ENCODE measurements at places on chromosomes 11 and 22. TPM values are rescaled to one million over a fixed set of nuclear protein-coding genes. Genes with fewer than 3 reads are reported as not detected.

BIRC3 gene
- 117 TPM for total RNA-seq

OR8A1 gene
- total RNA-seq: not detected

PAK1 gene
- total RNA-seq: 13.1 TPM

ZBTB16 gene
- total RNA-seq: 20.7 TPM

UBASH3B gene
- 22.6 TPM for total RNA-seq

MS4A6A gene
- 8.2 TPM for total RNA-seq

EFEMP2 gene
- 8.0 TPM for total RNA-seq

APOA4 gene
- total RNA-seq: not detected

ZPR1 gene
- total RNA-seq: 87.1 TPM

CLMP gene
- total RNA-seq: 0.26 TPM

ANO9 gene
- 165 TPM for total RNA-seq

IL18 gene
- 0.57 TPM for total RNA-seq

TRPC6 gene
- total RNA-seq: not detected

CREB3L1 gene
- total RNA-seq: not detected

SYT13 gene
- 0.89 TPM for total RNA-seq

CD3D gene
- total RNA-seq: 313 TPM

UCP3 gene
- total RNA-seq: 6.0 TPM

SOX10 gene
- not detected for total RNA-seq

UPK3A gene
- total RNA-seq: 0.37 TPM

TEX12 gene
- total RNA-seq: 0.52 TPM

SPI1 gene
- 4.9 TPM for total RNA-seq

OR5P2 gene
- total RNA-seq: not detected

GLYATL2 gene
- total RNA-seq: not detected

CTSW gene
- 19.7 TPM for total RNA-seq

SPINDOC gene
- total RNA-seq: 9.4 TPM

TYR gene
- total RNA-seq: not detected

LARGE2 gene
- 3.9 TPM for total RNA-seq

Measured in T-helper 17 cell (primary cell).